Glutamatergic neuron (in vitro differentiated cells): ENCODE measurements at places on chromosomes 5 and 9.

DNA sequence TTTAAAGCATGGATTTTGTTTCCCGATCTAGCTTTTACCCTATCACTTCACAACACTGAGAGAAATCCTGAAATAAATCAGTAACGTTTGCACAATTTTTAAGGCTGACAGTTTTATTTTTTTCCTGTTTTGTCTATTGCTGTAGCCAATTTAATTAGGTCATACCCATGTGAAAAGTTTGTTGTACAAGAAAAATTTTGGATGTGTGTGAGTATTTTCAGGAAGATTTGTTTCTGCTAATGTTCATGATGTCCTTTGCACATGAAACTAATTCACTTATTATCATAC lies 237.8 kb downstream of the ARRDC3 start:
- no peak for DNase-seq
- peaks cover 9% of the 10 kb centered on the region for H3K36me3 ChIP-seq
- no peaks in the 10 kb centered on the region for H3K4me1 ChIP-seq
- H3K27ac ChIP-seq: no peak overlapping the region
- H3K4me3 ChIP-seq: no peak overlapping the region

- no peak overlapping the region for H3K27ac ChIP-seq
- DNase-seq: no peak
- no peaks in the 10 kb centered on the region for H3K36me3 ChIP-seq
Measured at GRCh38 chr5:173742432-173742816, 126.0 kb upstream of the BOD1 start.

DNA sequence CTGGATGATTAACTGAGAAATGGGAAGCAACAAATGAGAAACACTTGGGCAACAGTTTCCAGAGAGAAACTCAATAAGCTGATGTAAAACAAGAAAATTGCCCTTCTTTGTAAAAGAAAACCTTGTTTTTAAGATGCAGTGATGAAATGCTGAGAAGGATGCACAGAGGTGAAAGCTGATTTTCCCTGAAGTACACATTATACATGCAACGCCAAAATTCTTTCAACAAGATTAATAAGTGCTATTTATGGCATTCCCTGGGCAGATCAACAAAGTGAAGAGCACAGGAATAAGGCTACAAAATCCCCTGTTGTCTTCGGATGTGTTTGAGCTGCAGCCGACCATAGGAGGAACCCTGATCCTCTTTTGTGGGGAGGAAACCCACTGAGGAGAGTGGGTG lies 208.0 kb upstream of the ANKH start:
- no peak overlapping the region for H3K27ac ChIP-seq
- peaks cover 1% of the 10 kb centered on the region for H3K27me3 ChIP-seq
- peaks cover 2% of the 10 kb centered on the region for H3K4me1 ChIP-seq
- H3K36me3 ChIP-seq: peaks cover 11% of the 10 kb centered on the region
- no peak for DNase-seq
- H3K4me3 ChIP-seq: no peak overlapping the region

- H3K27ac ChIP-seq: peak overlapping the region; percentile 97
- peaks cover 58% of the 10 kb centered on the region for H3K4me1 ChIP-seq
- H3K36me3 ChIP-seq: no peaks in the 10 kb centered on the region
- H3K27me3 ChIP-seq: peaks cover 10% of the 10 kb centered on the region
- no peak for DNase-seq
Measured at GRCh38 chr9:130858739-130859705, 24.0 kb downstream of the ABL1 start.

DNA sequence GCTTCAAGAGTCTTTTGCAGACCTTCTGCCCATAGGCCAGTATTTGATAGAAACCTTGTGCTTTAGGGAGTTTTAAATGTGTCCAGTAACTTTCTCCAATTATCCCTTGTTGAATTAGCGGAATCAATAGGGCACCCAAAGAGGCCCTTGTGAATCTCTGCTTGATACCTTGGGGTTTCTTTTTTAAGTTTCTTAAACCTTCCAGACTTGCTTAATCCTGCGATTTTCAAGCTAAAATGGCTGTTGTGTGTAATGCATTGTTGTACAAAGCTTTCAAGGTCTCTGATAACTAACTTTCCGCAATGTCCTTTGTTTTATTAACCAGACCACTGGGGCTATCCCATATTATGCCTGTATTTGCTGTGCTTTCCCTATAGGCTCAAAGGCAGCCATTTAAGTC lies 577.4 kb upstream of the RORB start:
- H3K36me3 ChIP-seq: no peaks in the 10 kb centered on the region
- no peaks in the 10 kb centered on the region for H3K27me3 ChIP-seq
- H3K4me1 ChIP-seq: no peaks in the 10 kb centered on the region

- H3K27ac ChIP-seq: no peak overlapping the region
- no peaks in the 10 kb centered on the region for H3K36me3 ChIP-seq
- H3K27me3 ChIP-seq: no peaks in the 10 kb centered on the region
- no peaks in the 10 kb centered on the region for H3K4me1 ChIP-seq
Measured at GRCh38 chr5:119532637-119533036, 80.3 kb downstream of the HSD17B4 start.

DNA sequence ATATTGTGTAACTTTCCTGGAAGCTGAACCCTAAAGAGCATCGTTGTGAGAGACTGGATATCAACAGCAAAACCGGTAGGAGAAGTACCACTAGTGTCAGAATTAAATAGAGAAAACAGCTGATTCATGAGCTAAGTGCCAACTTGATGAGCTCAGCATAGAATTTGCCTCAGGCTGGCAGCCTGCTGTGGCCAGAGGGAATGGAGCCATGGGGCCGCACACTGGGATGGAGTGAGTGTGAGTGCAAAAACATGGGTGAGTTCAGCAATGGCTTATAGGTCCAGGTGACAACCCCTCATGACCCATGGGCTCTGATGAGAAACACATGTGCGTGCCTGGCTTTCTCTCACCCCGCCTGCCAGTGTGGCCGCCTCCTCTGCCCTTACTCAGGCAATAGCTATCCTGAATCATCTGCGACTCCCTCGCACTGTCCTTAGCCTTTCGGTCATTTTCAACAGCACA lies 25.4 kb downstream of the ADAMTS16 start:
- H3K27ac ChIP-seq: no peak overlapping the region
- no peak overlapping the region for H3K4me3 ChIP-seq
- no peaks in the 10 kb centered on the region for H3K36me3 ChIP-seq
- DNase-seq: no peak

DNA sequence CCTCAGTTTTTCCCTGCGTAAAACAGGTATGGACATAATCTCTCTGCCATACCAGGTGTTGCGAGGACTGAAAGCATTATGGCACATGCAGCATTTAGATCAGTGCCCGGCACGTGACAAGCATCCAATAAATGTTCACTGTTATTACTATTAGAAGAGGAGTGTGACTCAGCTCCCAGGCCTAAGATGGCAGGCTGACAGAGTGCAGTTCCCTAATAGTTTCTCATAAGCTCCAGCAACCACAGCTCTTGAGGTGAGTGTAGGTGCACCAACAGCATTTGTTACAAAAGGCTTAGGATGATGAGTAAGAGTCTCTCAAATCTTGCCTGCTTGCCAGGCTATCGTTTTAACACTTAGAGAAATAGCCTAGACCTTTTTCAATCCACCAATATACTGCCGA lies 28.9 kb upstream of the GLIS3 start:
- H3K4me3 ChIP-seq: no peak overlapping the region
- H3K27ac ChIP-seq: no peak overlapping the region
- no peak for DNase-seq
- peaks cover 5% of the 10 kb centered on the region for H3K36me3 ChIP-seq

GRCh38 chr5:38739011-38739704 lies 106.7 kb upstream of the OSMR start:
- H3K4me3 ChIP-seq: no peak overlapping the region
- H3K4me1 ChIP-seq: no peaks in the 10 kb centered on the region
- no peaks in the 10 kb centered on the region for H3K27me3 ChIP-seq
- no peak overlapping the region for H3K27ac ChIP-seq
- peaks cover 7% of the 10 kb centered on the region for H3K36me3 ChIP-seq

DNA sequence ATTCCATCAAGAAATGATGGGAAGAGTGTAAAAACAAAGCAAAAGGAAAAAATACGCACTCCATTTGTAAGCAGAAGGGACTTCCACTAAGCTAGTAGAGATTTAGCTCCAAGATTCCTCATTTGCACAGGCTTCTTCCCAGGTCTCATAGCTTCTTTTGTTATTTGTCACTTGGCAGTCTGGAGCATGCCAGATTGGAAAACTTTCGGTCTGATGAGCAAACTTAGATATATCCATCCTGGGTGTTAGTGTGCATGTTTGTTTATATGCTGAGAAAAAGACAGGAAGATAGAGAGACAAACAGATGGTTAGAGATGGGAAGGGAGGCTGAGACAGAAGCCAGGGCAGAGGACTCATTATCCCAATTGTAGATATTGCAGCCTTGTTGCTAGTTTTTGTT lies 1644.5 kb upstream of the NUDT12 start:
- peaks cover 4% of the 10 kb centered on the region for H3K4me1 ChIP-seq
- no peaks in the 10 kb centered on the region for H3K36me3 ChIP-seq
- H3K27me3 ChIP-seq: peaks cover 6% of the 10 kb centered on the region
- no peak overlapping the region for H3K27ac ChIP-seq
- DNase-seq: no peak

DNA sequence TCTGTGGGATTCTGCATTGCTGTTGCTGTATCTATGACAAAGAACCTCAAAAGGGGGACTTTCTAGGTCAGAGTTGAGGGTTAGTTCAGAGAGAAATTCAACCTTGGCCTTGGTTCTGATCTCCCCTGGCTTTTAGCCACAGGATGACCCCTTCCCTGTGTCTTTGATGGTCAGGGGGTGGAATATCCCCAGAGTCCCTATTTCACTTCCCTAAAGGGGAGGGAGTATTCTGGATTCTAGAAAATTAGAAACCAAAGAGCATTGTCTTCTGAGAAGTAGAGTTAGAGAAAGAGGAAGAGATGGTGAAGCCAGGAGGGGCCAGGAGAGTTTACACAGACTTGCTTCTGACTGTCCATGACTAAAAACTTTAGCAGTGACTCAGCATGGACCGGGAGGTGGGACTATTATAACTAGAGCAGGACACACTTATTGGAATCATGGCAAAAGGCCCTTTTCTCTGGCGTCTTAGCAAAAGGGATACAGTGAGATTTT lies 56.2 kb upstream of the LPAR1 start:
- no peak overlapping the region for H3K4me3 ChIP-seq
- H3K36me3 ChIP-seq: no peaks in the 10 kb centered on the region
- peaks cover 11% of the 10 kb centered on the region for H3K4me1 ChIP-seq
- H3K27me3 ChIP-seq: no peaks in the 10 kb centered on the region
- H3K27ac ChIP-seq: no peak overlapping the region

- DNase-seq: peak; percentile 38
- H3K27me3 ChIP-seq: no peaks in the 10 kb centered on the region
- peaks cover 7% of the 10 kb centered on the region for H3K4me1 ChIP-seq
- no peaks in the 10 kb centered on the region for H3K36me3 ChIP-seq
- peak overlapping the region; percentile 89 for H3K4me3 ChIP-seq
Measured at GRCh38 chr5:131264451-131265099, 722 bp downstream of the CDC42SE2 start.

DNA sequence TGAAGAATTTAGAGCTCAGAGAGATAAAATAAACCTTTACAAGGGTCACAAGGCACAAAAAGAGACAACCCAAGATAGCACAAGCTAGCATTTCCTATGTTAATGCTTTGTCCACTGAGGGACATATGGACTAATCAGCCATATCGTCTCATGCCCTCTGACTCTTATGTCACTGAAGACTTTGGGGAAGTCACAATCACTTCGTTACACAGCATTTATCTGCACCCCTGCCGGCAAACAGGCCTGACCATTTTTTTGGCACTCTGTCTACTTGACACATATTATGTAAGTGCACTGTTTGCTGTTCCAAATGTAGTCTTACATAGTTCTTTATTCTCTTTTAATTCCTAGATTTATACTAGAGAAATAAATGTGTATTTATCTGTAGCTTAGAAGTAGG lies 13.9 kb upstream of the BNC2 start:
- H3K4me1 ChIP-seq: peaks cover 10% of the 10 kb centered on the region
- H3K4me3 ChIP-seq: no peak overlapping the region
- no peaks in the 10 kb centered on the region for H3K36me3 ChIP-seq
- DNase-seq: no peak

- peak overlapping the region; percentile 38 for H3K4me3 ChIP-seq
- peaks cover 4% of the 10 kb centered on the region for H3K36me3 ChIP-seq
- H3K27me3 ChIP-seq: peaks cover 9% of the 10 kb centered on the region
- H3K27ac ChIP-seq: peak overlapping the region; percentile 84
- H3K4me1 ChIP-seq: peaks cover 55% of the 10 kb centered on the region
- DNase-seq: no peak
Measured at GRCh38 chr5:150515446-150515845, 7.5 kb downstream of the NDST1 start.

GRCh38 chr5:157366741-157367674 lies 93.0 kb upstream of the NIPAL4 start:
- no peak overlapping the region for H3K4me3 ChIP-seq
- H3K4me1 ChIP-seq: peaks cover 13% of the 10 kb centered on the region

- DNase-seq: no peak
- H3K4me3 ChIP-seq: no peak overlapping the region
- peaks cover 11% of the 10 kb centered on the region for H3K36me3 ChIP-seq
- no peak overlapping the region for H3K27ac ChIP-seq
- H3K27me3 ChIP-seq: no peaks in the 10 kb centered on the region
Measured at GRCh38 chr5:83576341-83576740, 104.8 kb downstream of the VCAN start.

GRCh38 chr5:14364096-14364495 lies 217.5 kb upstream of the OTULINL start:
- peaks cover 11% of the 10 kb centered on the region for H3K4me1 ChIP-seq
- no peak for DNase-seq
- H3K27me3 ChIP-seq: peaks cover 8% of the 10 kb centered on the region
- peaks cover 19% of the 10 kb centered on the region for H3K36me3 ChIP-seq

DNA sequence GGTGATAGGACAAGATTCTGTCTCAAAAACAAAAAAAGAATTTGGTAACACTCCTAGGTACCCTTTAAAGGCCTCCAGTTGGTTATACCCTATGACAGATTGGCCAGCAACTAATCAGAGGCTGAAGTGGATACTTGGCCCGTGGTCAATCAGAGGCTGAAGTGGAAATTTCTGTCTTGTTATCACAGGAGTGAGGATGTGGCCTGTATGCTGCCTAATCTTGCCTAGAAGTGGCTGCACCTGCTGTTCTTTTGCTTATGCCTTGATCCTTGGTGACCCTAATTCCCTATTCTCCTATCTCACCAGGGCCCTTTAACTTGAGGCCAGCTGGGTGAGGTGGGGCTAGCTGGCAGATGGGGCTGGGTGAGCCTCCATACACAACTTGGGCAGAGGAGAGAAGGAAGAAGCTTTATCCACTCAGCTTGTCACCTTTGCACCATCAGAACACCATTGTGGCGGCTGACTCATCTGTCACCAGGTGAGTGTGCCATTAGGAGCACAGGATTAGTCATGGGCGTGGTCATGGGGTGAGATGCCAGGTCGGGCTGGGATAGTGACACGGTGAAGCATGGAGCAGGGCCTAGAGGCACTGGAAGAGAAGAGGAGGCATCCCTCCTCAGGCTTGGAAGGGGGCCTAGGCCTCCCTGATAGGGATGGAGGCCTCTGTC lies 41.5 kb downstream of the SAR1B start:
- no peak for DNase-seq
- H3K4me1 ChIP-seq: peaks cover 6% of the 10 kb centered on the region
- no peak overlapping the region for H3K27ac ChIP-seq
- no peaks in the 10 kb centered on the region for H3K36me3 ChIP-seq
- no peaks in the 10 kb centered on the region for H3K27me3 ChIP-seq
- H3K4me3 ChIP-seq: no peak overlapping the region

GRCh38 chr5:16740066-16740810 lies 123.4 kb upstream of the RETREG1 start:
- peak; percentile 70 for DNase-seq
- peak overlapping the region; percentile 95 for H3K27ac ChIP-seq
- peak overlapping the region; percentile 85 for H3K4me3 ChIP-seq
- peaks cover 11% of the 10 kb centered on the region for H3K27me3 ChIP-seq
- H3K4me1 ChIP-seq: peaks cover 45% of the 10 kb centered on the region
